NCI-H510A (cell line): ENCODE measurements at places on chromosomes 2 and 18.

- DNase-seq, result no peak
Measured at GRCh38 chr2:100692906-100693305, 127.0 kb upstream of the NPAS2 start.

- DNase-seq, result no peak
Measured at GRCh38 chr2:28451793-28452533, 43.9 kb upstream of the PLB1 start.

- DNase-seq, result peak; percentile 77
Measured at GRCh38 chr2:199955339-199956061, at the start of the genes MAIP1 and TYW5. Gene MAIP1 (plus strand): TSS chr2:199955582. CDS start chr2:199955799, 217 bp downstream. Gene TYW5 (minus strand): TSS chr2:199955491. CDS start chr2:199955470, 21 bp downstream.

DNA sequence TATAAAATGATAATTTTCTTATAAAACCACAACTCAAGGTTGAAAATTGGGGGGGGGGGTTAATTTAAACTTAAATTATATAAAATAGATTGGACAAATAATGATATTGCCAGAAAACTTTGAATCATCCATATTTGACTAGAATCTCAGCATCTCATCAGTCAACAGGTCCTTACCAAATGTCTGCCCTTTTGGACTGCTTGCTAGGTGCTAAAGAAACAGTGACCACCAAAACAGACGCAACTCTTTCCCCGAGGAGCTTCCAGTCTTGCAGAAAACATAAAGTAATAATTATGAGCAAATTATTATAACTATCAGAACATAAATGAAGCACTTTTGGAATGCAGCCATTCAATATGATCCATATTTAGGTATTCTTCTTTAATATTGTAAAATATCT is 8.6 kb upstream of the COL3A1 start:
- DNase-seq, result no peak

GRCh38 chr2:6506361-6506794 is 359.3 kb downstream of the CMPK2 start:
- no peak for DNase-seq

DNA sequence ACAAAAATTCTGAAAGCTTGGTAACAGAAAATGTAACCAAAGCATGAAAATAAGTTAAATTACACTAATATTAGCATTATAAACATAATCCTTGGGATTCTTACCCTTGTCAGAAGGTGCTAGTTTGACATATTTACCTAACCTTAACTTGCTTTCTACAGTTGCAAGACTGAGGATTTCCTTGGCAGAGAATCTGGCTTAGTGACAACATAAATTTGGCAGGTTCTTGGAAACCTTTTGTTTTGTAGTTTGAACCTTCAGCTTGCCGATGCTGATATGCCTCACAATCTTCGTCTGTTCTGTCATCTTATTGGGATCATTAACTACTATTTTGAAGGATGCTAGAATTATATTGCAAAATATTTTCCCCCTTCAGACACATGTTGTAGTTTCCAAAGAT is 3.4 kb downstream of the XIRP2 start:
- no peak for DNase-seq

DNA sequence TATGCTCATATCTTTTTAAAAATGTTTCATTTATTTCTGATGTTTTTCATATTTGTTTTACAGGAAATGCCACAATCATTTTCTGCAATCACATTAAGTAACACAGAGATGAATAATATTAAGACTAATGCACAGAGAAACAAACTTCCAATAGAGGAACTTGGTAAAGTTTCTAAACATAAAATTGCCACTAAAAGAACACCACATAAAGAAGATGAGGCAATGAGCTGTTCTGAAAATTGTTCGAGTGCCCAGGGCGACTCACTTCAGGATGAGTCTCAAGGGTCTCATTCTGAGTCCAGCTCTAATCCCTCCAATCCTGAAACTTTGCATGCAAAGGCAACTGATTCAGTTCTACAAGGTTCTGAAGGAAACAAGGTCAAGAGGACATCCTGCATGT is 70.4 kb downstream of the APLF start:
- no peak for DNase-seq

DNA sequence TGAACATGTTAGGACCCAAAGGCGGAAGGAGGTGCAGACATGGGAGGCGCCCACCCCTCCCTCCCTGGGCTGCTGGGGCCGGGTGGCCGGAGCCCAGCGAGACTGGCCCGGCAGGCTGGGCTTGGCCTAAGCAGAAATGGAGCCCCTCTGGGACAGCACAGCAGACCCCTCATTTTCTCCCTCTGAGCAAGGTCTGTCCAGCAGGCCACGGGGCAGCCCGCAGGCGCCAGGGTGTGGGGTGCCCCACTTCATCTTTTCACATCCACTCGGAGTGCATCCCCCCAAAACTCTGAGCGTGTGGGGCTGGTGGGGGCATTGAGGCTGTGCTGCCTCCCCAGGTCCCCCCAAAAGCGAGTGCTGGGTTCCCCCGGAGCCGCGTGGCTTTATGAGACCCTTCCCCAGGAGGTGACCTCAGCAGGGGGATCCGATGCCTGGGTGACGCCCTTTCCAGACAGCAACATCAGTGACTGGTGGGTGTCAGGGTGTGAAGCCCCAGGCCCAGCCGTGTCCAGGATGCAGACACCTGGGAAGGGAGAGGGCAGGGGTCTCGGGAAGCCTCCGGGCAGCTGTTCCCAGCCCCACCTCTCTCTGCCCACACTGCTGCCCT is 36.7 kb upstream of the GPC1 start:
- DNase-seq, result no peak

DNA sequence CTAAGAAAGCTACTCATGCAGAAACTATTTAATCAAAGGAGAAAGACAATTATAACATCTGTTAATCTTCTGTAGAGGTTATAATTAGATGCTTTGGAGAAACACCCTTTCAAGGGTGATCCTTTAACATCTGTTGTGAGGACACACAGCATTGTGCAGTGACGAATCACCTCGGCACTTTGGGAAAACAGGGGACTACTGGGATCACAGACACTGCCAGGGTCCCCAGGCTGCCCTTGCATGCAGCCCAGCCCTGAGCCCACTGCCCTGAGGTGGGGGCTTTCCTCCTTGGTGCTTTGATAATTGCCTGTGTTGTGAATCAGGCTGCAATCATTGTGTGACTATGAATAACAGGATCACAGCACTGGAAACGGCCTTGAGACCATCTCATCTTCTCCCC is 10.6 kb downstream of the NCKAP5 start:
- DNase-seq, result no peak

DNA sequence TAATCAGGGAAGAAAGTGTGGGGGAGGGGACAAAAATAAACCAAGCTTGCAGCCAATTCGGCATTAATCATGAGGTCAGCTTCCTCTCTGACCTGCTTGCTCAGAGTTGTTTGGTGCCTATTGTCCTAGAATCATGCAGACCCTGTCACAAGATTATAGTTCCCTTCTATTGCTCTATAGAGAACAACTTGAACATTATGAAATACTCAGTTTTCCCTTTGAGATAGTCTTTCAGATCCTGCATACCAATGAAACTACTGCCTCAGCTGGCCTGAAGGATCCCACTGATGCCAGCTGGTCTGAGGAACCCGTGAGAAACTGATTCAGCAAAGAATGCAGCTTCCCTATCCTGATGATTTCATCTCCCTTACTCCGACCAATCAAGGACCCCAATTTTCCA is 955 bp upstream of the BBS5 start:
- no peak for DNase-seq

DNA sequence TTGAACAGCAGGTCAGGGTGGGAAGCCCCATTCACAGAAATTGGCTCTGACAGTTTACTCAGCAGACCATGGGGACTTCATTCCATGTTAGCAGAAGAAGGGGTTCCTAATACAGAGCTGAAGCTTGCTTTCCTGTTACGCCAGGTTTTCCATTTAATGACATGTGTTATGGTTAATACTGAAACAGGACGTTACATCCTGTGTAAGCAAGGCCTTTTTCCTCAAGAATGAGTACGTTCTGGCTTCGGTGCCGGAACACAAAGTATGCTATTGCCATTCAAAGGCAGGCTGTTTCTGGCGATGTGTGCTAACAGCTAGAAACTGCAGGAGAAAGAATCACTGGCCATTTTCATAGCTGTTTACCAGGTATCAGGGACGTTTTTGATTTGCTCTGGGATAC is 190.4 kb downstream of the SNTG2 start:
- DNase-seq, result no peak
